Stimulated activated CD8-positive, alpha-beta memory T cell treated with anti-CD3 and anti-CD28 coated beads, Interleukin-15, amount 100 ng/mL, for 48 hours (primary cell): ENCODE measurements at places on chromosomes 3 and 15.

GRCh38 chr3:135513106-135514059 lies 452.1 kb upstream of the PPP2R3A start:
- DNase-seq: no peak

DNA sequence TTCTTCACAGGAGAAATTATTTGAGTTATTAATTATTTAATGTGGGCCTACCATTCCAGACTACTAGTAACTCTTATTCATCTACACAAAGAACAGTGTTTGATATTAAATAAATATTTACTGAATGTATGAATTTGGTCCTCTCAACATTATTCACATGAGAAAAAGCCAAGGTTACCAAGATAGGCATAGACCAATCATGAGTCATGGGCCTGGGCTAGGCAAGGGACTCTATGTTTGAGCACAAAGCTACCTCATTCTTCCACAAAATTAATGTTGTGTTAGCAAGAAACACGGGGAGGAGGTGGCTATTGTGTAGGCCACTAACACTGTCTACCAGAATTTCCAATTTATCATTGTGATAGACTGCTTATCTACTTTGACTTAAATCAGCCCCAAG lies 115.7 kb downstream of the SERPINI1 start:
- no peak for DNase-seq

- DNase-seq: no peak
These were observed 463.4 kb upstream of the ARL6 start for GRCh38 chr3:97301114-97301513.

- no peak for DNase-seq
These were observed 24.1 kb downstream of the ZNF80 start for GRCh38 chr3:114213292-114213626.

GRCh38 chr3:129383292-129383860 lies 45.1 kb downstream of the EFCAB12 start:
- DNase-seq: peak; percentile 30

GRCh38 chr15:25173241-25174028 lies 218.6 kb downstream of the SNRPN start:
- DNase-seq: no peak

GRCh38 chr3:123286308-123287023 lies 84.7 kb downstream of the SEC22A start:
- peak; percentile 10 for DNase-seq

GRCh38 chr15:86647810-86648440 lies 568.3 kb downstream of the AGBL1 start:
- DNase-seq: no peak

GRCh38 chr3:112136046-112136445 lies 3.0 kb upstream of the GCSAM start:
- DNase-seq: no peak
